ENCODE measurements at places on chromosomes 11 and 22.

- ATAC-seq = no peak
Observed at GRCh38 chr22:49238181-49239141, 589.2 kb downstream of the BRD1 start.

DNA sequence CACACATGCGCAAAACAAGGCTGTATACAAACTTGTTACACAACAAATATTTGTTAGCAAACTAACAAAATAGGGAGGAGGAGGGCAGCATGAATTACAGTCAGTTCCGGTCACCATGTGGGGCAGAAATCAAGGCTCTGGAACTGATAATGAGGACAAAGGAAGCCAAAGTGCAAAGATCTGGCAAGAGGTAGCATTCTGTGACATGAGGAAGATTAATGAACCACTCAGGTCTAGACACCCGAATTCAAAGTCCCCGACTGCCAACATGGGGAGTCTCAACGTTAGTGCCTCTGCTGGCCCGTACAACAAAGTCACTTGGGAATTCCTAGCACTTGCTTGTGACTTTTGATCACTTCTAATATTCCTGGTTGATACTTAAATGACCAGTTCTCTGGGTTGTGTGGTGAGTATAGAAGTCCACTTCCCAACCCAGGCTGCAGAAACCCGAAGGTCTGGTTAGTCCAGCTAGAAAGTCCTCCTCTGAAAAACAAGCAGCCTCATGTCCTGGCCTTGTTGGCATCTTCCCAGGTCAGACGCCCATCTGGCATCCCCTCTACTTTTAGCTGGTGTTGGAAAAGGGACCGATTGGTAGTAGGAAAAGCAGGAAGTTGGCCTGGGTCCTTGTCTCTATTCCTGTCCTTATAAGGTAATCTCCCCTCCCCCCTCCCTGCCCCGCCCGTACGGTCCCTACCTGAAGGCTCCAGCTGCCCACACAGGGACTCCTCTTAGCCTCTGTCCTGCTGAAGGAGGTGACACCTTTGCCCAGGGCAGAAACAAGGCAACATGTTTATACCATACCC lies 1.6 kb downstream of the SUN2 start:
- no peak for ATAC-seq

- ATAC-seq = peak; percentile 15
Observed at GRCh38 chr11:116828632-116829524, 829 bp upstream of the APOC3 start.

DNA sequence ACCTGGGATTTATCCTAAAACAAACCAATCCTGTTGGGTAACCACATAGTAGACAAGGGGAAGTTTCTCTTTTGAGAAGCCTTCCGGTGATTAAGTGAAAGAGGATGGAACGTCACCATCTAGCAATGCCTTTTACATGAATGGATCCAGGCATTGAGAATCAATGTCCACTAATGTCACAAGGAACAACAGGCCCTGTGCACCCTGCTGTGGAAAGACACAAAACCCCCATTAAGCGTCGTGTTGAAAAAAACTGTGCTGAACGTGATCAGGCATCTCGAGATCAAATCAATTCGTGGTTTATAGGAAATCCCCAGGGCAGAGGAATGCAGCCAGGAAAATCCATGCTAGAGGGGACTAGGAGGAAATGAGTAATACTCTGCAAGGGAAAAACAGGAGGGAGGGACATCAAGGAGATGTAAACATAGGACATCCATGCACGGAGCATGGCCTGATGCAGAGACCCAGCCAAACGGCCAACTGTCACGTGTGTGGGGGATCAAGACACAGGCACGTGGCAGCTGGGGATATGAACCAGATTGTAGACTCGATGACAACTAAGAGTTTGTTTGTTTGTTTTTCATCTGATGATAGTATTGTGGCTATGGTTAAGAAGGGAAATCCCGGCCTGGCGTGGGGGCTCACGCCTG lies 38.6 kb upstream of the CARS1 start:
- ATAC-seq = peak; percentile 62

DNA sequence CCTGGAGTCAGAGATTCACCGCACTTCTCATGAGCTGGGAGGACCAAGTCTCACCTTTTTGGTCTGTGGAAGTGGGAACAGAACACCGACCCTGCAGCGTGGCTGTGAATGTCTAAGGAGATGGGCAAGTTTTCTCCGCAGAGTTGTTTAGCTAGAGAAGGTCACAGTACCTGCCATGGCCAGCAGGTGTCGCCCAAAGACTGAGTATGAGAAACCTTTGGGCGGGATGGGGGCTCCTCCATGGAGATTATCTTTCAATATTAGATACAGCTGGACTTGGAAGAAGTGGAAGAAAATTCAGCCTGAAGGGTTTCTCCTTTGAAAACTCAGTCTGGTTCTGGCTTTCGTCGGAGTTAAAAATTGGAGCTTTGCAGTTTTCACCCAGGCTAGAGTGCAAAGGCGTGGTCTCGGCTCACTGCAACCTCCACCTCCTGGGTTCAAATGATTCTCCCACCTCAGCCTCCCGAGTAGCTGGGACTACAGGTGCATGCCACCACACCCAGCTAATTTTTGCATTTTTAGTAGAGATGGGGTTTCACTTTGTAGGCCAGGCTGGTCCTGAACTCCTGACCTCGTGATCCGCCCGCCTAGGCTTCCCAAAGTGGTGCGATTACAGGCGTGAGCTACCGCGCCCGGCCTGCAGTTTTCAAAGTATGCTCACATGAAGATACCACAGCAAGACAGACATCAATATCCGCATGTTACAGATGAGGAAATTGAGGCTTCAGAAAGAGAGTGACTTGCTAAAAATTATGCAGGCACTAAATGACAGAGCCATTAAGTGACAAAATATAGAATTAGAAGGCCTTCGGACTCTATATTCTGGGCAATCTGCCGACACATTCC lies 10.7 kb upstream of the DSCAML1 start:
- ATAC-seq = peak; percentile 81

DNA sequence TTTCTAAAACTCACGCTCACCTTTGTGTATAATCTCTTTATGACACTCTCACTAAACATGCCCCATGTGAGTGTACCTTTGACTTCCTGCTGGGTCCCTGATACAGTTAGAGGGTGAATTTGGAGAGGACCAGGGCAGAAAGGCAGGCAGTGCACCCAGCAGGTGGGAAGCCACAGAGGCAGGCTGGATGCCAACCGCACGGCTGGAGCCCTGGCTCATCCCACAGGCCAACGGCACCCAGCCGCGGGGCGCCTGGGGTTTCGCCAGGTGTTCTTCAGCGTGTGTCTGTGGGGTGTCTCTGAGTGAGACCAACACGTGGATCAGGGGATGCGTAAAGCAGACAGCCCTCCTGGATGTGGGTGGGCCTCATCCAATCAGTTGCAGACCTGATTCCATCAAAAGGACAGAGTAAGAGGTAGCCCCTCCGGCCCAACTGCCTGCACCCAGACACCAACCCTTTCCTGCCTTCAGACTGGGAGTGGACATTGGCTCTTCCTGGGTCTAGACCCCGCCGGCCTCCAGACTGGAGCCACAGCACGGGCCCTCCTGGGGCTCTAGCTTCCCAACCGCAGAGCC lies 51.6 kb downstream of the DHCR7 start:
- no peak for ATAC-seq

- no peak for ATAC-seq
Observed at GRCh38 chr22:28608546-28608945, 71.1 kb downstream of the TTC28 start.

GRCh38 chr11:117923275-117923674 lies 5.9 kb downstream of the TMPRSS13 start:
- ATAC-seq = no peak

DNA sequence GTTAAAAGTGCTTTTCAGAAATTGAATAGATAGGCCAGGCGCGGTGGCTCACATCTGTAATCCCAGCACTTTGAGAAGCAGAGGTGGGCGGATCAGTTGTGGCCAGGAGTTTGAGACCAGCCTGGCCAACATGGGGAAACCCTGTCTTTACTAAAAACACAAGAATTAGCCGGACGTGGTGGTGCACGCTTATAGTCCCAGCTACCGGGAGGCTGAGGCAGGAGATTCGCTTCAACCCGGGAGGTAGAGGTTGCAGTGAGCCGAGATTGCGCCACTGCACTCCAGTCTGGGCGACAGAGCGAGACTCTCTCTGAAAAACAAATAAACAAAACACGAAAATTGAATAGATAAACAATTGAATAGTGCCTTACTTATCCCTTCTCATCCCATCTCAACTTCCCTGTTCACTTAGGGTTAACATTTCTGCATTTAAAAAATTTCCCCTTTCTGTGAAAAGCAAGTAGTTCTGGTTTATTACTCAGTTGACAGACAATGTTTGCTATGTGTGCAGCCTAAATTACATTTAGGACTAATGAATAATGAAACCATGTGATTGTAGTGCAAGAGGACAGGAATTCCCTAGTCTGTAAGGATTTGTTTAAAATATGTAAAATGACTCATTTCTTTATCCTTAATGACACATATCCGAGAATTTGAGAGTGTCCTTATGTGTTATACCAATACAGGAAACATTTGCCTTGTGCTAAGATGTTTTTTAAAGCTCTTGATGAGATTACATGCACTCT lies 6.0 kb downstream of the RNF169 start:
- peak; percentile 89 for ATAC-seq

GRCh38 chr11:121626507-121626875 lies 173.7 kb upstream of the SORL1-AS1 start:
- ATAC-seq = no peak

- ATAC-seq = no peak
Observed at GRCh38 chr22:39738746-39739145, 154.8 kb downstream of the ENTHD1 start.

GRCh38 chr11:44811841-44812448 lies 85.2 kb downstream of the TSPAN18 start:
- ATAC-seq = no peak

- peak; percentile 55 for ATAC-seq
Observed at GRCh38 chr22:45212992-45213751, 27.5 kb downstream of the KIAA0930 start.

GRCh38 chr11:27783701-27784355 lies 83.6 kb upstream of the BDNF start:
- no peak for ATAC-seq

- ATAC-seq = 0 out of 3 replicates have a peak, but pooled peaks have one; percentile 32
Observed at GRCh38 chr11:27100534-27100933, 59.9 kb downstream of the BBOX1 start.

GRCh38 chr11:87120937-87121336 lies 83.2 kb downstream of the TMEM135 start:
- ATAC-seq = no peak

- no peak for ATAC-seq
Observed at GRCh38 chr11:81825346-81825745, 908.3 kb downstream of the FAM181B start.

DNA sequence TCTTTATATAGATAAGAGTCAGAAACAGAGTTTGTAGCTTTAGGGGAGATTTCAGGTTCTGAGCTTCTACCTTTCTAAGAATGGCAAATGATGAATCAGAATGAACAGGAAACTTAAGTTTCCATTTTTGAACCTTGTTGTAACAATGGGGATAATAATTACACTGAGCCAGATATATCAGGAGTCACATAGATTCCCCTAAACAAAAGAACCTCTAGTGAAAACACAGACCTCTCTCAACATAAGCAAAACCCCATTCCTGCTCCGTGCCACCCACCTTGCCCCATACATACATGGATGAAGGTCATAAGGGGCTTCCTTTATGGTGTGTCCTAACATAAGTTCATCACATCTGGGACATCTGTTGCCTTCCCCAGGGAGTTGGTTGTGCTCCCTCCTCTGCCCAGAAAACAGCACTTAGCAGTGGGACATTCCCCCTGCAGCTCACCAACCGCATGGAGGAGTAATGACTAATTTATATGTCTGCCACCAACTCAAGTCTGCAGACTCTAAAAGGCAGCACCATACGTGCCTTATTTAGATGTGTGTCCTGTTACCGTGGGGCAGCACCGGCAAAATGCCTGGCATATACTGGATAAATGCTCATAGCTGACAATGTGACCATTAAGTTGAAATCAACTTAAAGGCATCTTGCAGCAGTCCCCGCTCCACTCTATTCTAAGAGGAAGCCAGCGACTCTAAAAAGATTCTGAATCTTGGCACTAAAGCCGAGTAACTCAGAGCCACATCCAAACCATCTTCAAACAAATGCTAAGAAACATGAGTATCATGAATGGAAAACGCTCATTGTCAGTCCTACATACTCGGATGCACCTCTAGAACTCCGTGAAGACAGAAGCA lies 8.0 kb downstream of the JAML start:
- ATAC-seq = no peak

DNA sequence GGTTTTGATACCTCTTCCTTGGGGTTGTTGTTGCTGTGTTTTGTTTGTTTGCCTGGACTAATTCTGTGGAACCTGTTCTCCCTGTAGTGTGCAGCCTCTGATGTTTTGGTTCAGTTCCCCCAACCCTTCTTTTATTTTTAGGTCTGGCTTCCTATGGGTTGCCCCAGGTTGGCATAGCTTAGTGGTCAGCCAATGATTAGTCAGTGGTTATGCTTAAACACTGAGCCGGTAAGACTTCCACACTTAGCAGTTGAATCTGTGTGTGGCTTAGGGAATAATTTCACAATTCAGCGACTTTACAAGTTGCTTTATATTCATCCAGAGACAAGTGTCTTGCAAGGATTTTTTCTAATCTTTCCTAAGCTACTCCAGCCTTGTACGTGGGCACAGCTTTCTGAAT lies 78.6 kb upstream of the CLPB start:
- ATAC-seq = no peak

- no peak for ATAC-seq
Observed at GRCh38 chr11:127564810-127565209, 564.2 kb upstream of the KIRREL3 start.

- ATAC-seq = peak; percentile 57
Observed at GRCh38 chr22:22709719-22710445, 65.5 kb downstream of the GGTLC2 start.

Data from SK-N-SH treated with all-trans-retinoic acid at 6 μM for 48 hours (cell line).